H7 (cell line): ENCODE measurements at places on chromosomes 5 and 9.

DNA sequence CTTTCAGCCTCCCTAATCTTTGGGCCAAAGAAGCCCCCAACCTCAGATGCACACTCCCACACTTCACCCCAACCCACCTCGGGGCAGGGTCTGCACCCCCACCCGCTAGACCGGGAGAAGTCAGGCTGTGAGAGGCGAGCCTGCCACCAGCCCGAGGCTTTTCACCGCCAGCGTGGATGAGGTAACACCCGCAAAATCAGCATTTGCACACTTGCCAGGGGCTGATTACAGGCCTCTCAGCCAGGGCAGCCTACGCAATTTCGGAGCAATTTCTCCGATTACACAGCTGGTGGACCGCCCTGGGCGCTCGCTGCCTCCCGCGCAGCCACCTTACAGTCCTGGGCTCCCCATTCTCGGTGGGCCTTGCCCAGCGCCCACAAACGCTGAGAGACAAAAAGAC lies 68.5 kb downstream of the FOXD1 start:
- DNase-seq = peak; percentile 31

DNA sequence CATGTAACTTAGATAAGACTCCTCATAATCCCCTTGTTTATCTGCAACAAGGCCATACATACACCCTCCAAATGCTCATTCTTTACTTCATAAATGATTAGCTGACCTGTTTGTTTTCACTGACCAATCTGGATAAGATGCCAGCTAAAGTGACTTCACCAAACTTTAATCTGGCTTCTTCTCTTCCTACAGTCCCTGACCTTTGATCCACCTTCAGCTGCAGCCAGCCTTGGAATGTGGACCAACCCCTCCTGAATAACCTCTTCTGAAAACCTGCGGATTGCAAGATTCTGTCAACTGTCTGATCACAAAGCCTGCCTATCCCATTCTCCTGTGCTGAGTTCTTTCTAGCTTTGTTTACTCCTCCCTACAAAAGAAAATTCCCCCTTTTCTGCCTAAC lies 476.8 kb downstream of the LRRC70 start:
- DNase-seq = no peak

- DNase-seq = no peak
Observed at GRCh38 chr9:98104445-98104881, 14.6 kb downstream of the TRIM14 start.

DNA sequence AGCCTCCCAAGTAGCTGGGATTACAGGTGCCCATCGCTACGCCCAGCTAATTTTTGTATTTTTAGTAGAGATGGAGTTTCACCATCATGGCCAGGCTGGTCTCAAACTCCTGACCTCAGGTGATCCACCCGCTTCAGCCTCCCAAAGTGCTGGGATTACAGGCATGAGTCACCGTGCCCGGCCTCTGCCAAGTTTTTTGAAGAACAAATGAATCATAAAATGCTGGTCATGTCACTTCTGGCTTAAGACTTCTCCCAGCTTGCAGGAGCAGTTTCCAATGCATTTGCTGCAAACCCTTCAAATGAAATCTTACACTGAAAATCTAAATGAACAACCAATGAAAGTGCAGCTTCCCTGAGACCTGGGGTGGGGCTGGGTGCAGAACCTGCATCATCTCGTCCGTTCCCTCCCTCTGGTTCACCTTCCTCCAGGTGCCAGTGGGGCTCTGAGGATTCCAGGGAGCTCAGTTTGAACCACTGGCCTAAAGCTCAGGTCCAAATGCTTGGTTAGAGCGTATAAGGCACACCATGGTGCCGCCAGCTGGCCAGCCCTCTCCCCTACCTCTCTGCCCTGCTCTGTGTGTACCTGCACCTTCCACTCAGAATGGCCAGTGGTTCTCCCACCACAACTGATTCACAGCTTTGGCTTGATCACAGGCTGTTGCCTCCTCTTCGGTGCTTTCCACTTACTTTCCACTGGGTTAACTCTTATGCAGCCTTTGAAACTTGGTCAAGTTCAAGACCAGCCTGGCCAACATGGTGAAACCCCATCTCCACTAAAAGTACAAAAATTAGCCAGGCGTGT lies 39.8 kb upstream of the FUBP3 start:
- no peak for DNase-seq

DNA sequence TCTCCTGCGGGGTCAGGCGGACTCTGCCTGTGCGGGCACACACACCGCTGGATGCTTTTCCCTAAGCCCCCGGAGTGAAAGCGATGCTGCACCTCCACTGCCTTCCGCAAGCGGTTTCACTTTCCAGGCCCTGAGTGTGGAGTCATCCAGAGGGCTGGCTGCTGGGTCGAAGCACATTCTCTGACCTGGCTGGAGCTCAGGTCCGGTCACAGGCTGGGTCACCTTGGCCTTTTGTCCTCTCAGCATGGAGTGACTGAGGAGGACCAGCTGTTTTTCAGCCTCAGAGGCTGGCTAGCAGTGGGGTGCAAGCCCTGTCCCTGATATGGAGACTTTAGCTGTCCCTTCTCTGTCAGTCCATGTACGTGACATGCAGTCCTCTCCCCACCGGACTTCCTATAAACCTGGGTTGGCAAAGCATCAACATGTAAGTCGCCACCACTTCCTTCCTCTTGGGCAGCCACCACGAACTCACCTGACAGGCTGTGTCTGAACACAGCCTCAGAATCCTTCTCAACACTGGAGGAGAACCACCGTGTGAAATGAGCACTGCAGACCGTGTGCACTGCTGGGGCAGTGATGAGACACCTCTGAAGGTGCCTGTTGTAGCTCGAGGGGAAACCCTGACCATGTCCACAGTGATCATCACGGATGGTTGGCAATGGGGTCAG lies 51.3 kb downstream of the GADD45G start:
- DNase-seq = no peak

DNA sequence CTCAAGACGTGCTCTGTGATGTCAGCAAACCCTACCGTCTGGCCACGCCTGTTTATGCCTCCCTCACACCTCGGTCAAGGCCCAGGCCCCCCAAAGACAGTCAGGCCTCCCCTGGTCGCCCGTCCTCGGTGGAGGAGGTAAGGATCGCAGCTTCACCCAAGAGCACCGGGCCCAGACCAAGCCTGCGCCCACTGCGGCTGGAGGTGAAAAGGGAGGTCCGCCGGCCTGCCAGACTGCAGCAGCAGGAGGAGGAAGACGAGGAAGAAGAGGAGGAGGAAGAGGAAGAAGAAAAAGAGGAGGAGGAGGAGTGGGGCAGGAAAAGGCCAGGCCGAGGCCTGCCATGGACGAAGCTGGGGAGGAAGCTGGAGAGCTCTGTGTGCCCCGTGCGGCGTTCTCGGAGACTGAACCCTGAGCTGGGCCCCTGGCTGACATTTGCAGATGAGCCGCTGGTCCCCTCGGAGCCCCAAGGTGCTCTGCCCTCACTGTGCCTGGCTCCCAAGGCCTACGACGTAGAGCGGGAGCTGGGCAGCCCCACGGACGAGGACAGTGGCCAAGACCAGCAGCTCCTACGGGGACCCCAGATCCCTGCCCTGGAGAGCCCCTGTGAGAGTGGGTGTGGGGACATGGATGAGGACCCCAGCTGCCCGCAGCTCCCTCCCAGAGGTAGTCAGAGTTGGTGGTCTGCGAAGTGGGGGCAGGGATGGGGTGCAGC lies 103.2 kb downstream of the PPARGC1B start:
- no peak for DNase-seq

GRCh38 chr5:147882586-147883313 lies 4.2 kb downstream of the SCGB3A2 start:
- DNase-seq = no peak

GRCh38 chr5:90983148-90983547 lies 400.0 kb downstream of the ARRDC3 start:
- no peak for DNase-seq

DNA sequence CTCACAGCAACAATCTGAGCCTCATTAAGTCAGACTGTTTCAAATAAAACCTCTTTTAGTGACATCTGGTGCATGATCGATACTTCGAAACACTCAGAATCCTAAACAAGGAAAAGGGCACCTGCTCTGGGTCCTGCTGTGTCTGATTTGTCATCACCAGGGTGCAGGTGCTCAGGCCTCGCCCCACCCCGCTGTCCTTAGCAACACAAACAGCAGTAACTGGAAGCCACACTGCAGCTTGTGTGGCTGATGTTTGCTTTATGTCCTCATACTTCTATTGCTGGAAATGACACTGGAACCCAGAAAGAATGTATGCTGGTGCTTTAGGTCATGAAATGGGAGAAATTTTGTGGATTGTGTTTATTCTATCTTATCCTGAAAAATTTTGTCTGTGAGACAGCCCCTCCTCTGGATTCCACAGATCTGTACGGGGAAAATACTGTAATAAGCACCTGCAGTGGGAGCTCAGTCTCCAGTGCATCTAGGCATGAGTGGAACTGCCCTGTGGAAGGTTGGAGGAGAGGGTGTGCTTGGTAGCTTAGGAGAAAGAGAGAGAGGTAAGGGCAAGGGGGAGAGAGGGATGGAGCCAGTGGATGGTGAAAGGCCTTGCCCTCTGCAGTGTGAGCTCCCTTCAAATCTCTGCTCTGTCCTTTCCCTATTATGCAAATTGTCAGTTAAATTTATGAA lies 284.2 kb downstream of the SMARCA2 start:
- no peak for DNase-seq

DNA sequence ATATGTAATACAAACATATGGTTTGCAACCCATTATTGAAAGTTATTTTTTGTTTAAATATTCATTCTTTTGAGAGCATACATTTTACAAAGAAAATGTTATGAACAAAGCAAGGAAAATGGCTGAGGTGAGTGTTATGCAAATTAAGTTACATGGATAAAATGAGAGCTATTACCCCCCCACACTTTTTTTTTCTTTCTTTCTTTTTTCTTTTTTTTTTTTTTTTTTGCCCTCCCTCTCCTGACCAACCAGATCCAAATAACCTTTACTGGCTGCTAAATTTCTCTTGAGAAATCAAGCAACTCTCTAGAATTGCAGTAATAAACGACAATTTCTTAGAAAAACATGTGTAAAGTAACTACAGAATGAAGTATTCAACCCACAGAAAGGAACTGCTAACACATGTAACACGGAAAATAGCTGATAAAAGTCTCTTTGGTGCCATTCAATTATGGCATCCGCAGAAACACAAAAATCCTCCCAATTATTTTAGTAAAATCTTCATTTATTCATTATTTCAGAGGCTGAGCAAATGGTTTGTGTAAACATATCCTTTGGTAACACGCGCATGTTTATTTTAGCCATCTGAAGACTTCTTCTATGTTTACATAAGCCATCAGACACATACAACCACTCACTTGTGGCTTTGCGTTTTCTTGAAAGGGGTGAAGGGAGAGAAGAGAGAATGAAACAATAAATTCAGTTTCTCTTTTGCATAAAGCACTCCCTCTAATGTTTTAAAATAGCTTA lies 216.1 kb downstream of the NFIB start:
- no peak for DNase-seq

DNA sequence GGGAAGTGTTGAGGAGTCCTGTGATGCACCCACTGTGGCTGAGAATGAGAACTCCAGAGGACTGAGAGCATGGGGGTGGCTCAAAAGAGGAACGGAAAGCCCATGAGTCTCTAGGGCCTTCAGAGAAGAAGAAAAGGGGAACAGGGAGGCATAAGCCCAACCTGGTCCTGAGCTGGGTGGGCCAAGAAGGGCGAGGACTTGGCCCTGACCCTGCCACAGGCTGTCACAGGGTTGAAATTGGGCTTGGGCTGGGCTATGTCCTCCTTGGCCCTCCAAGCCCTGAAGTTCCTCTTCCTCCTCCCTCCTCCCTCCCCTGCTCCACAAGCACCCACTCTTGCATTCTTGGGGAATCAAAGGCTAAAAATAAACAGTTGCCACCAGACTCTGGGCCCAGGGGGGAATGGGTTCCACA lies 49.3 kb upstream of the PPARGC1B start:
- no peak for DNase-seq

- DNase-seq = peak; percentile 51
Observed at GRCh38 chr9:112971415-112971814, 40.6 kb downstream of the ZNF883 start.

DNA sequence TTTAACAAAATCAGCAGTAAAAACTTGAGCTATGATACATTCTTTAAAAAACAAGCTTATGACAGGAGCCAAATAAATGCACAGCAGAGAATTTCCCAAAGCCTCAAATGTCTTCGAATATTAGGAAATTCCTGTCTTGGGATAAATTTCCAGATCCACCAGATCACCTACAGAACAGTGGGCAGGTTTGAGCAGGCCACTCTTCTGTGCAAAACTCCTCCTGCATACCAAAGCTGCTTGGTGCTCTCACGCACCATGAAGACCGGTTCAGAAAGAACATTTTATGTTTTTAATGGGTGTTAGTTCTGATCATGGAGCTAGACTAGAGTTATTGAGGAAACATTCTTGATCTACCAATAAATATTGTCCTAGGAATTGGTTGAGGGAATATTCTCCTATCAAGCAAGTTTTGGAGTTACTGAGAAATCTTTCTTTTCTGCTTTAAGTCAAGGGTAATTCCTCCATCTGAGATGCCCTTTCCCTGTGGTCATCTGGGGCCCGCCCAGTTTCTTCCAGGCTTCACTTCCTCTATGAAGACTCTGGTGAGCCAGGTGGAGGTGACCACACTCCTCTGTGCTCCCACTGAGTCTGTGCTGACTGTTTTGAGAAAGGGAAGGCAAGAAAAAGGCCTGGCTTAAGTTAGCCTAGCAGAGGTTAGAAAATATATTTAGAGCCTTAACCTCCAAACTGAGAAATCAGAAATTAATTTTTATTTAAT lies 17.9 kb downstream of the TNFSF15 start:
- no peak for DNase-seq

GRCh38 chr5:33312571-33313549 lies 127.9 kb upstream of the TARS1 start:
- DNase-seq = no peak

- DNase-seq = no peak
Observed at GRCh38 chr5:13632676-13633075, 311.8 kb downstream of the DNAH5 start.

GRCh38 chr5:138386290-138386689 lies 33.8 kb downstream of the KDM3B start:
- no peak for DNase-seq

DNA sequence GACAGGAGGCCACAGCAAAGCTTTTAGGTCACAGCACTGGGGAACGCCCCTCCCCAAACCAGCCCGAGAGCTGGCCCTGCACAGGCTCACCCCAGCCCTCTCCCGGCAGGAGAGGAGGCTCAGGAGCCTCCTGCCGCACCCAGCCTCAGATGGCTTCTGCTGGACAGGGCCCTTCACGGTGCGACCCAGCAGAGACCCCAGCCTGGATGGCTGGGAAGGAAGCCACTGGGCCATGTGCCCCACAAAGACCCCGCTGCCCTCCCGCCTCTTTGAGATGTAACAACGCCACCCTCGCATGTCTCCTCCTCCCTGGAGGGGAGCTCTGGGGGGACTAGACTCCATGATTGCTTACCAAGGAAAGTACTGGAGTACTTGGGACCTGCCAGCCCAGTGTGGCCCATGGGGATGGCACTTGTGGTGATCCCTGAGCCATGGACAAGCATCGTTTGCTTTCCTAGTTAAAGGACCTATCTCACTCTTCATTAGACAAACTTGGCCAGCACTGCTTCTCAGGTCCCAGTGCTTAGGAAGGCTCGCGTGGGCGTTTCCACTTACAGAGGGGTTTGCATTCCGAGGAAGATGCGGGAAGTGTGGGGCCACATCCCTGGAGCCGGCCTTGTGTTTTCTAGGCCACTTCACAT lies 9.0 kb downstream of the MYMK start:
- DNase-seq = no peak

GRCh38 chr9:13139641-13140171 lies 139.8 kb downstream of the MPDZ start:
- DNase-seq = no peak
